ENCODE measurements at places on chromosomes 11 and 22.

GRCh38 chr22:45804986-45805325 lies 133.3 kb downstream of the ATXN10 start:
- no peak for DNase-seq

DNA sequence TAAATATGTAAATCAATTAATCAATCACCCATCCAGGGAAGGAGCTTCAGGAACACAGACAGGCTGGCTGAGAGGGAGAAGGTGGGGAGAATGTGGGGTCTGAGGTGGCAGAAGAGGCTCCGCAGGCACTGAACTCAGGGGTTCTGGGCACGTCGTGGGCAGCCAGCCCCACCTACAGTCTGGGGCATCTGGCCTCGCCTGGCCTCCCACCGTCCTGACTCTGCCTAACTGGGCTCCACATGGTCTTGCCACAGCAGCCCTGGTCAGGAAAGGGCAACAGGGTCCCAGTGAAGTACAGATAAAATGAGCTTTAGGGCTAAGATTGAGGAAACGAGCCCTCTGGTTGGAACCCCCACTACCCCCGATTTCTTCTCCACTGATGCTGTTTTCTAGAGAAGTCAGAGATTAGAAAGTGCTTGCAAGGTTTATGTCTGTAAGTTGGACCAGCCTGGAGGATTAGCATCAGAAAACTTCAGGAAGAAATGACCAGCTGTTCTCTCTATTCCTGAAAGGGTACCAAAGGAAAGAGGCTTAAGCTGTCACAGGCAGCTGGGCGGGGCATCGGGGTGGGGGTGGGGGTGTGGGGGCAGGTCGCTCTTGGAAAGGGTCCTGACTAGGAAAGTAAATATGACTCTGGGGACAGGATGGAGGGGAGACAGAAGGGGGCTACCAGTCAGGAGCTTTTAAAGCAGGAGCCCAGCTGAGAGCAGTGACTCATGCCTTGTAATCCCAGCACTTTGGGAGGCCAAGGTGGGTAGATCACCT lies 261.7 kb downstream of the BUD13 start:
- DNase-seq = no peak

GRCh38 chr11:121478226-121478894 lies 25.6 kb upstream of the SORL1-AS1 start:
- no peak for DNase-seq

GRCh38 chr11:31487848-31488247 lies 21.6 kb downstream of the IMMP1L start:
- DNase-seq = no peak

DNA sequence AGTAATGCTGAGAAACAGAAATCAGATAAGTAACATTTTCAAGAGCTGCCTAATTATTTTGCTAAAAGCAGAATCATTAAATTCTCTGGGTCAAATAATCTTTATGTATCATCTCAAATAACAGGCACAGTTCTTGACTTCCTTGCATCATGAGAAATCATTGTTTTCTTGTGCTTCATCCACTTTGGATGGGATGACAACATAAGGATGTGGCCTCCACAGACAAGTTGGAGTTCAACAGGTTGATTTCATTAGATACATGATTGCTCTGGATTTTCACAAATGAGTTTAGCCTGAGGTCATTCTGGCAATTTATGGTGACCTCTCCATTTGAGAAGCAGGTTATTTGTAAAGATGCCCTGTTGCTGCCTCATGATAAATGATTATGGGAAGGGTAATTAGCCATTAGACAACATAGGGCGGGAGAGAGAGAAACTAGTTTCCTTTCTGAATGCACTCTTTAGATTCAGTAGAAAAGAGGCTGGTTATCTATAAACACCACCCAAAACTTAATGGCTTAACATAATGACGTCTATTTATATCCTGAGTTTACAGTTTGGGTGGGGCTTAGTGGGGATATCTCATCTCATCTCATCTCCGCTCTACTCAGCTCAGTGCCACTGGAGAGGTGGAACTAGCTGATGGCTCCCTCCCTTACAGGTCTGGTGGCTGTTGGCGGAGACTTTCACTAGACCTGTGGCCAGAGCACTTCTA lies 35.0 kb upstream of the ADORA2A start:
- no peak for DNase-seq

DNA sequence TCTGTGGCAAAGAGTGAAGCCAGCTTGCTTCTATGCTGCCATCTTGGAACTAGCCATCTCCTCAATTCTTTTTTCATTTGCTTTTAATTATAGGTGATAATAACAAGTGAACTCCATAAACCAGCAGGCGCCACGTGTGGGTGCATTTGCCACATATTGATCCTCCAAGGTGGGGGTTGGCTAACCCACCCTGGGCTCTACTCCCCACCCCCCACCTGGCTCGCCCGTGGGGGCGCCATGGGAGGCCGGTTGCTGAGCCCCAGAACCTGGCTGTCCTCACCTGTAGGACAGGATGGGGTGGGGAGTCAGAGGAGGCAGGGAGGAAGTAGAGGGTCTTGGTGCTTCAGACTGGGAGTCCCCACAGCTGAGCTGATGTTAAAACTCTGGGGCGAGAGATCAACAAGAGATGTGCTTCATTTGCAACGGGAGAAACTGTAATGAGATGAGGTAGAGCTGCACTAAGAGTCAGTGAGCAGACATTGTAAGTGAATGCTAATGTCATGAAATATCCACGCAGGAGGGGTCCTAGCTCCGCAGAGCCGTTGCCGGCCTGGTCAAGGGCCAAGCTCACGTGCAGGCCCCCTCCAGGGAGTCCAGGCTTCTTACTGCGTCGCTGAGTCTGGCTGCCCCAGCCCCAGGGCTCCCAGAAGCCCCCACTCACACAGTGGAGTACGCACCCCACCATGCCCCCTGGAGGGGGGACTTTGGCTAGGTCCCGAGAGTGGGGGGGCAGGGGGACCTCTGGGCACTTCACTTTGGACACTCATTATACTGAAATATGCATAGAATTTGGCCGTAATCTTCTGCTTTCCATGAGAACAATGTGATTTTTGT lies 59.4 kb downstream of the BRD1 start:
- DNase-seq = no peak

DNA sequence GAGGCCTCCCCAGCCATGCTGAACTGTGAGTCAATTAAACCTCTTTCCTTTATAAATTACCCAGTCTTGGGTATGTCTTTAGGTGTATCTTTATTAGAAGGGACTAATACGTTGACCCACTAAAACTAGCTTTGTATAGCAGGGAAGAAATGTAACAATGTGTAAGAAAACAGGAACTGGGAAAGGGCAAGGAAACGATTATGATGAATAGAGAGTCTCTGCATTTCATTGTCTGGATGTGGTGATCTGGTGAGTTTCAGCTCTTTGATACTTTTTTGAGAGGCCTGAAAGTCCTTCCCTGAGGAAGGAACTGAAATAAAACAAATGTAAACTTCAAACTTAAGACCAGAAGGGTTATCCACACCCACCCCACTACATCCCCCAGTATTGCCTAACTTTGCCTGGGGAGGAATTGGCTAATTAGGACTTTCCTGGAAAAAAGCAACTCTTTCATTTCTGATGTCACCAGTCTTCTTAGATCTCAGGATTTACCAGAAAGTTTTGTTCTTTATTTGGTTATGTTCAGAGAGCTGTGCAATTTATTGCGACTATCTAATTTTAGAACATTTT lies 119.0 kb downstream of the LDLRAD3 start:
- DNase-seq = no peak

- no peak for DNase-seq
These were observed 14.2 kb downstream of the AP5B1 start for GRCh38 chr11:65766535-65766934.

DNA sequence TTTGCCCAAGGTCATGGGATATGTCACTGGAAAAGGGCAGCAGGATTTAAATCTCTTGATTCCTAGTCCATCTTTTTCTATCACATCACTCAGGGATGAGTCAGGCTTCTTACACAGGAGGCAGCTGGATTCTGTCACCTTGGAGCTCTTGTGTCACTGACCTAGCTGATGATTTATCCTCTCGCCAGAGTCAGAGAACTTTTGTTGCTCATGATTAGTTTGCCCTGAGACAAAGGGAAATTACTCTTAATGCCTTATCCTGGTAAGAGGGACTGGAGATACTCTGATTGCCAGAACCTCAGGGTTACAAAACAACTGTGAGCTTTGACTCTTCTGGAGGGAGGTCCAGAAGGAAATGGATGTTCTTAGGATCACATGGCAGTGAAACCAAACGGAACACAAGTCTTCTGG lies 10.1 kb downstream of the COA4 start:
- DNase-seq = no peak

GRCh38 chr11:119483881-119484371 lies 61.0 kb upstream of the THY1 start:
- peak; percentile 42 for DNase-seq
